Kidney tubule cell (primary cell): ENCODE measurements at places on chromosomes 3 and 15.

DNA sequence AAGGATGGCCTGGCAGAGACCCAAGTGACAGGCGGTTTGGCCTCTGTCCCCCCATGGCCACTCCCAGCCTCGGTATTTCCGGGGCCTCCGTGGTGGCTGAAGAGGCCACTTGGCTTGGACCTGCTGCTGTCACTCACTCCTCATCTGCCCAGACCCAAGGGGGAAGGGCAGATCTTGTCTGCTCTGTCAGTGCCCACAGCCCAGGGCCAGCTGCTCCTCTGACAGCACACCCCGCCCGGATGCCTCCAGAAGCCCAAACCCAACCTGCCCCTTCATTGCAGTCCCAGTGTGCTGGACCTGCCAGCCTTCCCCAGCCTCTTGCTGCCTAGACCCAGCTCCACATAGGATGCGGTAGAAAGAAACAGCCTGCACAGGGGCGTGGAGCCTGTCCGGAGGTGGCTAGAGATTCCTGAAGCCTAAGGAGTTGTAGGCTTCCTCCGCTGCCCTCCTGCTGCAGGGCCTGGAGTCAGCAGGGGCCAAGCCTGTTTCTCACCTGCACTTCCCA lies 52.0 kb downstream of the MAGEF1 start:
- no peak for DNase-seq

GRCh38 chr3:108090049-108090700 lies 656 bp downstream of the CD47 start:
- no peak for DNase-seq

GRCh38 chr3:150254309-150254708 lies 153.8 kb upstream of the TSC22D2 start:
- peak; percentile 48 for DNase-seq

- DNase-seq, result peak; percentile 15
Observed at GRCh38 chr3:113629584-113630421, 66.6 kb downstream of the USF3 start.

GRCh38 chr3:123831420-123831819 lies 52.7 kb downstream of the MYLK start:
- no peak for DNase-seq

DNA sequence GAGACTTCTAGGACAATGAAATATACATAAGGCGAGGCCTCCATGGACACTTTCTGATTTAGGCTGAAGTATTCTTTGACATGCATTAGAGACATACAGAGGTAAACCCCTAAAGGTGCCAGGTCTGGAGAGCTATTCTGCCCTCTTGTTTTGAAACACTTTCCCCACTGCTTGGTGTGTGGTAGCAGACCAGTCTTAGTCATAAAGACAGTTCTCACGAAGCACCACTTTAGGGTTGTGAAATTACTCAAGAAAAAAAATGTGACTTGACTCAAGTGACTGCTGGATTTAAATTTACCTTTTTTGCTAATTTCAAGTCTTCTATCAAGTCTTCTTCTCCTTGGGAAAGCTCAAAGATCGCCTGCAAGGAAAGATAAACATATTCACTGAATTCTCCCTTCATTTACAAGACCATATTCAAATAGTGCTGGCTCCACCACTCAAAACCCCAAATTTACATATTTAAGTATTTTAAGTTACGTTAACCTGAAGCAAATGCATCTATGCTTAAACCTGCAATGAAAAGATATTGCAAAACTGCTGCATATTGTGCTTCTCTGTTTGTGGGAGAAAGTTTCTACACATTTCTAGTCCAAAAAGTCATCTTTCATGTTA lies 48.4 kb downstream of the ARHGEF3 start:
- DNase-seq, result no peak

GRCh38 chr3:155334914-155335723 lies 41.6 kb upstream of the STRIT1 start:
- DNase-seq, result no peak

- no peak for DNase-seq
Observed at GRCh38 chr3:70075101-70075500, 75.6 kb downstream of the SAMMSON start.

GRCh38 chr3:12799525-12800440 lies 3.3 kb downstream of the CAND2 start:
- no peak for DNase-seq

DNA sequence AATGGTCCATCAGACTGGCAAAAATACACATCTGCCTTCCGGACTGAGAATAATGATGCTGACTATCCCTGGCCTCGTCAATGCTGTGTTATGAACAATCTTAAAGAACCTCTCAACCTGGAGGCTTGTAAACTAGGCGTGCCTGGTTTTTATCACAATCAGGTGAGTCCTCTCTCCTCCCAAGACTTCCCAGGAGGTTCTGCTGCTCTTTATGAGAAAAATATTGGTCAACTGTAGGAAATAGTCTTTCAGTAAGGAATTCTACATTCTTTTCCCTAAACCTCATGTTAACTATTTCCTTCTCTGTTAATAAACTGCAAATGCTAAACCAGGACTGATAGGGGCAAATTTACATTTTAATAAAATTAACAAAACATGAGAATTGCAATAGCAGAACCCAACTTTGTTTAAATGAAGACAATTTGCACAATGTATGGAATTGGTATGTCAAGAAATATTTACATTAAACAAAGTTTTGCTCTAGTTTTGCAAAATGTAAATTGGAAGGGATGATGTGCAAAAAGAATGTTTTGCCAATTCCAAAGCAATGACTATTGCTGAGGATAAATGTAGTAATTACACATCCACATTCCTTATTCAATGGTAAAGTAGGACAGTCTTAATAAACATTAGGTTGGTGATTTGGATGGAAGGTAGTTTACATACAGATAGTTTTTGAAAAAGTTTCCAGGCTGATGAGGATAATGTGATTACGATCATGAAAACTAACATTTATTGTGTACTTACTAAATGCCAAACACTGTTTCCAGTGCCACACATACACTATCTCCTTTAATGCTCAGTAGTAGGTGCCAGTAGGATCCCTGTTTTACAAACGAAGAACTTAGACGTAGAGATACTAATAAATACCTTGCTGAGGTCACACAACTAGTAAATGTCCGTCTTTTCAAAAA lies 21.1 kb downstream of the UPK1B start:
- peak; percentile 86 for DNase-seq

- no peak for DNase-seq
Observed at GRCh38 chr3:52143616-52144015, 10.6 kb downstream of the POC1A start.
